ENCODE measurements at places on chromosomes 12 and 14.

GRCh38 chr12:42812871-42813270 is 223.3 kb upstream of the PRICKLE1 start:
- DNase-seq = no peak

DNA sequence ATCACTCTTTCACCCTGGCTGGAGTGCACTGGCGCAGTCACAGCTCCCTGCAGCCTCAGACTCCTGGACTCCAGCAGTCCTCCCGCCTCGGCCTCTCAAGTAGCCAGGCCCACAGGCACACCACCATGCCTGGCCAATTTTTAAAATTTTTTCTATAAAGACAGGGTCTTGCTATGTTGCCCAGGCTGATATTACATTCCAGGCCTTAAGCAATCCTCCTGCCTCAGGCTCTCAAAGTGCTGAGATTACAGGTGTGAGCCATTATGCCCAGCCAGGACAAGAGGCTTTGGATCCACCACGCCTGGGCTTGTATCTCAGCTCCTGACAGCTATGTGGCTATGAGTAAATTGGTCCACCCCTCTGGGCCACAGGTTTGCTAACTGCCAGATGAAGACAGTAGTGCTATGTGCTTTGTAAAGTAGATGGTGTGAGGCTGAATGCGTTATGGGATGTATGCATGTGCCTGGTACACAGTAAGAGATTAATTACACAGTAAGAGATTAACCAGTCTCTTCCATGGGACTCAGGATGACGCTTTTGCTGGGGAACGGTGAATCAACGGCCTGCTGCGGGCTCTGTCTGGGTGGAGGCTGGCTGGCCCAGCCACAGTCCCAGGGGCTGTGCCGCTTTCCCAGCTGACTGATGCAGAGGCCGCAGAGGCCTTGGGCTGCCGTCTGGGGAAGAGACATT is 53.3 kb upstream of the NCOR2 start:
- no peak for DNase-seq

GRCh38 chr14:27072589-27072988 is 474.8 kb upstream of the NOVA1 start:
- DNase-seq = no peak

- no peak for DNase-seq
Measured at GRCh38 chr12:26524862-26525465, 308.0 kb downstream of the ITPR2 start.

GRCh38 chr14:62655166-62655565 is 390.1 kb downstream of the KCNH5 start:
- no peak for DNase-seq

DNA sequence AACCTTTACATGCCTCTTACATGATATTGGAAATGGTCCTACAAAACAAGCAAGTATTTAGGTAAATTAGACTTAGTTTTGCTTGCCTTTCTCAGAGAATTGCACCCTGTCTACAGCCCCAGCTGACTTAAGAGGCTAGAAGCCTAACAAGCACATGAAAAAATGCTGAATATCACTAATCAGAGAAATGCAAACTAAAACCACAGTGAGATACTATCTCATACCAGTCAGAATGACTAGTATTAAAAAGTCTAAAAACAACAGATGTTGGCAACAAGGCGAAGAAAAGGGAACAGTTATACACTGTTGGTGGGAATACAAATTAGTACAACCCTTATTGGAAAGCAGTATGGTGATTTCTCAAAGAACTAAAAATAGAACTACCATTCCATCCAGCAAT is 103.8 kb downstream of the EGLN3 start:
- DNase-seq = no peak
